Urinary bladder (tissue), 4 donors: ENCODE measurements at places on chromosomes 7 and 10. TPM values are rescaled to one million over a fixed set of nuclear protein-coding genes. Genes with fewer than 3 reads are reported as not detected.

GRCh38 chr10:116477986-116478664, 50.5 kb downstream of the PNLIPRP3 start:
- no peak for DNase-seq

- DNase-seq, result no peak
Measured at GRCh38 chr10:34932235-34932634, 117.1 kb upstream of the PARD3 start.

- DNase-seq, result no peak
Measured at GRCh38 chr10:79025199-79025832, 43.5 kb upstream of the ZMIZ1 start.

DNA sequence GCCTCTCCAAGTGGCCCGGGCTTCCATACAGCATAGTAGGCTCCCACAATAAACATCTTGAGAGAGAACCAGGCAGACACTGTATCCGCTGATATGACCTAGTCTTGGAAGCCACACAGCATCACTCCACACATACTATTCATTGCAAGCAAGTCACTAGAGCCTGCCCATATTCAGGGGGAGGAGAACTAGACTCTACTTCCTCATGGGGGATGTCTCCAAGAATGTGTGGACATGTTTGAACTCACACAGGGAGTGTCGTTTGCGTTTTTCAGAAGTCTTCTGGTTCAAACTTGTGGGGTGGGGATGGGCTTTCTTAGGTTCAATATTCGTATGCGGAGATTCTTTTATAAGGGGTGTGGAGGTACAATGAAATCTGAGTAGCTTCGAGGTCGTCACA, 232.6 kb upstream of the HABP2 start:
- DNase-seq, result no peak

- DNase-seq, result peak; percentile 42
Measured at GRCh38 chr10:11782793-11783557, 40.2 kb upstream of the PROSER2 start.

DNA sequence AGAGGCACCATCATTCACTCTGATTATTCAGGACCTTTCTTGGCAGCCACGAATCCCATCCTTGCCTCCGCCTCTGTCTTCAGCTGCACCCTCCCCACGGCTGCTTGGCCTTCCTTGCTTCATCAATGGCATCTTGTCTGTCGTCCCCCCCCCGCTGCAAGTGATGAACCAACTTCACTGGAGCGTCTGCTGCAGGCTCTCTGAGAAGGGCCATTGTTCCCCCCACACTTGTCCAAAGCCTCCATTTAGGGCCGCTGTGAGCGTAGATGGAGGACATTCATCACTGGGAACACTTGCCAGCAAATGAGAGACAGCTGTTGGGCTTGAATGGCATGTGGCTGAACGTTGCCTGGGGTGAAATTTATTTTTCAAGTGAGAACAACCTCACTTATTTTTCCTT, 20.1 kb downstream of the AFAP1L2 start:
- DNase-seq, result no peak

GRCh38 chr7:83617858-83618257, 31.1 kb downstream of the SEMA3E start:
- DNase-seq, result no peak

GRCh38 chr7:82859106-82859850, 303.4 kb downstream of the PCLO start:
- DNase-seq, result no peak

GRCh38 chr7:37550426-37550825, 101.8 kb upstream of the ELMO1 start:
- DNase-seq, result no peak

DNA sequence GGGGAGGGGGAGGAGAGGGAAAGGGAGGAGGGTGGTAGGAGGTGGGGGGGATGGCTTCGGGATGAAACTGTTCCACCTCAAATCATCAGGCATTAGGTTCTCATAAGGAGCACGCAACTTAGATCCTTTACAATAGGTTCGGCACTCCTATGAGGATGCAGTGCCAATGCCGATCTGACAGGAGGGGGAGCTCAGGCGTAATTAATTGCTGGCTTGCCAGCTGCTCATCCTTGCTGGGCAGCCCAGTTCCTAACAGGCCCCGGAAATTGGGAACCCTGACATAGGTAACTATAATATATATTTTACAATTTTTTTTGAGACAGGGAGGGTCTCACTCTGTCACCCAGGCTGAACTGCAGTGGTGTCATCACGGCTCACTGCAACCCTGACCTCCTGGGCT, 118.8 kb upstream of the SFMBT2 start:
- DNase-seq, result no peak

- no peak for DNase-seq
Measured at GRCh38 chr7:141715018-141715417, 6.9 kb downstream of the WEE2 start.

DNA sequence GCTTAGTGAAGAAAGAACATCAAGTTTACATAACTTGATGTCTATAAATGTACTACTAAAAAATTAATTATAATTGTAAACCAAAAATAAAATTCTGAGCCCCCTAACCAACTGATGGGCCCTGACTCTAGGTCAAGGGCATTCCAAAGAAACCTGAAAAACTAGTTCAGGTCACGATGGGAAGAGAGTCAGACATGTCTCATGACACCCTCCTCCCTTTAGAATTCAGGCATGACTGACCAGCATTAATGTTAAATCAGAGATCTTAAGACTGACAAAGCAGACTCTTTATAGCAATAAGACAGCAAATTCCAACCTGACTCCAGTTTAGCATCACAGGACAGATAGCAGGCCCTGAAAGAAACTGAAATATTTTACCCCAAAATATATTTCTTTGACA, 21.6 kb upstream of the OTUD1 start:
- DNase-seq, result no peak

- DNase-seq, result peak; percentile 46
Measured at GRCh38 chr10:17029581-17030271, 99.9 kb downstream of the CUBN start.

GRCh38 chr10:75941223-75941801, 509.9 kb downstream of the LRMDA start:
- no peak for DNase-seq

DNA sequence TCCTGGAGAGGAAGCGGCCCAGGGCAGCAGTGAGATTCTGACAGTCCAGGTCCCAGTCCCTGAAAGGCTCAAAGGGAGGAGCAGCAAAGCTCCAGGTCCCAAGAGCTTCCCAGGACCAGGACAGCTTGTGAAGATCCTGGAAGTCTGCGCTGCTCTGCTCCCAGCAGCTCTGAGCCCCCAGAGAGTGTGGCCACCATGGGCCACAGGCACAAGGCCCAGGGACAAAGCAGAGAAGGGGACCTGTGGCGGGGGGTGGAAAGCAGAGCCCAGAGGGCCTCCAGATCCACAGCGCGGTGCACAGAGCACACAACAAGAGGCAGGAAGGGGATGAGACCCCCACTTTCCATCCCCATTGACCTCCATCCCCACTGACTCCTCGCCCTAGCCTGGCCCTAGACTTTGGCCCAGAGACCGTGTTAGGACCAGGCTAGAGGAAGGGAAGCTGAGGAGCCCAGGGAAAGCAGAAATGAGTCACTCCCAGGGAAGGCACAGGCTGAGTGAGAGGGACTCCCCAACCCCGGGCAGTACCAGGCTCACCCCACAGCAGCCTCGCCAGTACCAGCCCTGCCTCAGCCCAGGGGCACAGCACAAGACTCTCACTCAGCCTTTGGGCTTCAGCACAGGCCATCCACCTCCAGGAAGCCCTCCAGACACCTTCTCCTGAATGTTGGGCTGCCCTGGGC, 75.5 kb downstream of the GRID1 start:
- DNase-seq, result no peak

GRCh38 chr7:129777195-129777844, 165.8 kb downstream of the NRF1 start:
- DNase-seq, result no peak

DNA sequence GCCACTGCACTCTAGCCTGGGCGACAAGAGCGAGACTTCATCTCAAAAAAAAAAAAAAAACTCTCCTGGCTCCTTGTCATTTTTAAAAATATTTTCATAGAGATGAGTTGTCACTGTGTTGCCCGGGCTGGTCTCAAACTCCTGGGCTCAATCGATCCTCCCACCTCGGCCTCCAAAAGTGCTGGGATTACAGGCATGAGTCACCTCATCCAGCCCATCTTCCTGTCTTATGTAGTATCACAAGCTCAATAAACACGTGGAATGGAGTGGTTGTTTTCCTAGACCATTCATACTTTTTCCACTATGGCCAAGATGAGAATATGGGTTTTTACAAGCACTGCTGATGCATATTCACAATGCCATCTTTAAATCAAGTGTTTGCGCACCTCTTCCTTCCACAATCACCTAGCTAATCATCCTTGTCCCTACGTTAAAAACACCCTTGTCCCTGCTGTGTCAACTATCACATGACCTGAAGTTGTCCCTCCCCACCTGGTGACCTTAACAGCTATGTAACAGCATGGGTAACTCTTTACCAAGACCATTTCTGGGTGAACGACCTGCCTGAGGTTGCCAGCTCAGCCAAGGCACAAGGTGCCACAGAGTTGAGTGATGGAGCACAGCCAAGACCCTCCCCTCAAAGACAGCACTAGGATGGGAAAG, 21.3 kb downstream of the DLG5 start:
- DNase-seq, result no peak

DNA sequence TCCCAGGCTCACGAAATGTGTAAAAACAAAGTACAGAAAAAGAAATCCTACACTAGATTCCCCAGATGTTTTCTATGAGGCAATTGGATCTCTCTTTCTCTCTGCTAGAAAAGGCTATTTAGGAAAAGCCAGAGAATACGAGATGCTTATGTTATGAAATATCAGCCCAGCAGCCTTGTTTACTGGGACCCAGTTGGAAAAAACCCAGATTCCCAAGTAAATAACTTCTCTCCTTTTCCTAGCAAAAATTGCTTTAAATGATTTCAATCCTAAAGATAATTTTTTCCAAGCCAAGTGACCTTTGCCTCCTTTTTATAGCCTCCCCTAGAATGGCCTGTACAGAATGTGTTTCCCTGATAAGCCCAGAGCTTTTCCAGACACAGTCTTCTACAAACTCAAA, 199.3 kb downstream of the PLXNA4 start:
- DNase-seq, result peak; percentile 25

DNA sequence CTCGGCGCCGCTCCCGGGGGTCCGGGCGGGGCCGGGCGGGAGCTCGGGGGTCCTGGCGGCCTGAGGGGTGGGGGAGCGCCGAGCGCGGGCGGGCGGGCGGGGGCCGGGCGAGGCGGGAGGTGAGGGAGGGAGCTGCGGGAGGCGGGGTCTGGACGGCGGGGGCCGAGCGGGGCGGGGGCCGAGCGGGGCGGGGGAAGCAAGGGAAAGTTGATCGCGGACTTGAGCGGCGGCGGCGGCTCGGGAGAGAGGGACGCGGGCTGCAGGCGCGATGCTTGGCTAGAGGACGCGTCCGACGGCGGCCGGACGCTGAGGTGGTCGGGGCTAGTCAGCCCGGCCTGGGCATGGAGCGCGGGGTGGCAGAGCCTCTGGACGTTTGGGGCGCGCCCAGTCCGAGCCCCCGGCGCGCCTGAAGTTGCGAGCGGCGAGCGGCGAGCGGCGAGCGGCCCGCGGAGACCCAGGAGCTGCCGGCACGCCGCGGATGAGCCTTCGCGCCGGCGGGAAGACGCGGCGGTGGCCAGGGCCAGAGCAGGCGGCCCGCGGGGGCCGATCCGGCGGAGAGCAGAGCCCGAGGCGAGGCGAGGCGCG, at the start of gene CDH23:
Gene CDH23, plus strand, starts transcription at position 210 of the 585 bp plus-strand sequence. CDS start 42,912 bp downstream, outside the sequence.
- no peak for DNase-seq

DNA sequence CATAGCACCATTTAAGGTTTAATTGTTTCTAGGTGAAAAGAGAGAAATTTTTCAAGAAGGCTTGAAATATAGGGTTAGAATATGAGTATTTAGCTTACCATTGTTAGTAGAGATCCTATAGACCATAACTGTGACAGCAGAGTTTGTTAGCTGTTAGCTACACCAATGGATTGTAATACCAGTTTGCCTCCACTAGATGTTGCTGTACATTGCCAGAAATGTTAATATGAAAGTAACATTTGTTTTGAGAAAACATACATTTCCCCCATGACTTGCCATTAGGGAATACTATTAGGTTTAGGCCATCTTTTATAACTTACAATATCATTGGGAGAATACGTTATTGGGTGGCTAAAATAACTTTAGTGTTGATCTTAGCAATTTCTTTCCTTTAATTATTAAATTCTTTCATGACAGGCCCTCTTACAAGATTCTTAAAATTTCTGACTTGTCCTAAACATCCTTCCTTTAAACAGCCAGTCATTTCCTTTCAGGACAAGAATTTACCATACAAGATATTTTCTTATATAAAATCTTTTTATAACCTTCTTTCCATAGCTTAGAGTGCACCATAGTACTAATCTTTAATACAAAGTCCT, 39.5 kb downstream of the ZNF117 start:
- no peak for DNase-seq

- DNase-seq, result no peak
Measured at GRCh38 chr7:149707448-149707886, 65.9 kb downstream of the ZNF467 start.

DNA sequence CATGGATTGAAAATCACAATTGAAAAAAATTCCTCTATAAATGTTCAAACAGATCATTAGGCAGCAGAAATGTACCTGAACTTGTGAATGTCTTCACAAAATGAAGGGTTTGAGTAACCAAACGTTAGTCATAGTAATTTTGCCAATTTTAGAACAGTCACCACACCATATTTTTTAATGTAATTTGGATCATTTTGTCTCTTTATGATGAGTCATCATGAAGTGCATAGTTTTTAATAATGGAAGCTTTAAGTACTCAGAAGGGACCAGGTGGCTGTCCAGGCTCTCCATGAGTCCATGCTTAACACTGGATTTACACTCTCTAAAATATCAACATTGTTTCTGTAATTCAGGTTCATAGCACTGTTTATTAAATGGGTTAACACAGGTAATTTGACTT, 219.2 kb downstream of the ETV1 start:
- no peak for DNase-seq

GRCh38 chr7:93461350-93461749, 113.2 kb downstream of the CALCR start:
- DNase-seq, result no peak

- DNase-seq, result no peak
Measured at GRCh38 chr7:89798599-89798996, 355.7 kb upstream of the STEAP1 start.

The DMBT1 gene
- 4.8 TPM for polyA plus RNA-seq

The CELF2 gene
- 40.1 TPM for polyA plus RNA-seq

The ARPC1B gene
- polyA plus RNA-seq, result 184 TPM

The WNT2 gene
- 0.48 TPM for polyA plus RNA-seq

The FOXP2 gene
- polyA plus RNA-seq, result 13.8 TPM

The PRKG1 gene
- 17.1 TPM for polyA plus RNA-seq

The CFAP43 gene
- 0.19 TPM for polyA plus RNA-seq

The PIK3CG gene
- polyA plus RNA-seq, result 0.82 TPM
